A549 (cell line): ENCODE measurements at places on chromosomes 6 and 20. TPM values are rescaled to one million over a fixed set of nuclear protein-coding genes. Genes with fewer than 3 reads are reported as not detected.

The CRYBG1 gene
- 0.37 to 0.59 TPM (median 0.41 TPM) in 3 replicates for polyA plus RNA-seq

DNA sequence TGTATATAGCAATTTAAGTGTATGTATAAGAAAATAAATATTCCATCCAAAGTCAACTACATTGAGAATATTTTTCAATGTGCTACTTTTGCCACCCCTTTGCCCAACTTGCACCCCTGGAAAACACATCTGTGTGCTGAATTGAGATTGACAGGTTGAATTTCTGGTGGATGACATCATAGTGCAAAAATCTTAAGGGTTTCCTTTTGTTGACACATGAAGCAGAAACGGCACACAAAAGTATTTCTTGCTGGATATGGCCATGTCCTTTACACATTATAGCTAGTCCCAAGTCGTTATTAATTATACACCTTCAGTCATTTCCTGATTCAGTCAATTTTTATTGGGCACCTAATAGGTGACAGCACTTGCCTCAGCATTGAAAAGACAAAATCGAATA, 188.7 kb upstream of the FBXL4 start:
- DNase-seq, result no peak

DNA sequence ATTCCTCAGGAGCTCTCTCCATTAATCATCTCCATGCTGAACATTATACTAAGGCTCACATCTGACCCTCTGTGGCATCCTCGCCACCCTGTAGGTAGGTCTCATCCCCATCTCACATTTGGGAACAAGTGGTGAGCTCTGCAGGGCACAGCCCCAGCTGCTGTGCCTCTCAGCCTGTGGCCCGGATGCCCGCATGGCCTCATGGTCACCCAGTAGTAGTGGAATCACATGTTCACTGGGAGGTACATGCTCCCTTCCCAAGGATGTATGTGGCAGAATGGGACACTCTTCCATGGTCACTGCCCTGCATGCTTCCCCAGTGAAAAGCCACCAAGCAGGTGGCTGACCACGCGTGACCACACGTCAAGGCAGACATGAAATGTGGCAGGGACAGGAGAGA, 26.3 kb upstream of the APMAP start:
- no peak for DNase-seq

DNA sequence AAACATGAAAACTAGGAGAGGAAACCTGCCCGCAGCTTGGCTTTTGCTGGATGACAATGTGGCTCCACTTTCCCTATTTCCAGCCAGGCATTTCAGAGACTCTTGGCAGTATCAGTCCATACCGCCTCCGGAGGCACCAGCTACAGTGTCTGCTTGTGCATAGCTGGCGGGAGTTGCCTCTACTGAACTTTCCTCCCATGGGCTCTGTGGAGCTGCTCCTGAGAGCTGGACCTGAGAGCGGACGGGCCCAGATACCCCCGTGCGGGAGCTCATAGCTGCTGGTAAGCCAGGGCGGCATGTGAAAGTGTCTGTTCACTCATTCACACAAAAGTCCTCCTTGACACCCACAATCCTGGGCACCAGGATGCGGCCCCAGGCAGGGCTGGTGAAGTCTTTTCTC, 130.3 kb upstream of the PMEPA1 start:
- no peak for DNase-seq

GRCh38 chr6:52089758-52090348, 2.4 kb upstream of the PKHD1 start:
- DNase-seq, result no peak
